ENCODE measurements at places on chromosomes 5 and 9.

DNA sequence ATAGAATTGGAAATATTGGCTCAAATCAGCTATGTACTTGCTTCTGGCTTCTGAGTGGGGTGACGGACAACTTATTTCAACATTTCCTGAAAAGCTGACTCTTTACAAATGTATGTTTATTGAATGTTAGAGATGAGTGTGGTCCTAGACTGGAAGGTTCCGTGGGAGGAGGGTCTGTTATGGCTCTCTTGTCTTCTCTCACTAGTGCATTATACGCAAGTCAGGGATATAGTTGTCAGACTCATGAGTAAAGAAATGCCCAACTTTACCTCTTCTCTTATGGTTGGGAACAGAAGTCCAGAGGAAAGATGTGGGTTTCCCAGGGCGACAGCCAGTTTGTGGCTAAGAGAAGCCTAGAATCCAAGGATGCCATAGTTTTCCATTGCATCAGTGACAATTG is 839.3 kb upstream of the WWC1 start:
- DNase-seq: peak; percentile 93

DNA sequence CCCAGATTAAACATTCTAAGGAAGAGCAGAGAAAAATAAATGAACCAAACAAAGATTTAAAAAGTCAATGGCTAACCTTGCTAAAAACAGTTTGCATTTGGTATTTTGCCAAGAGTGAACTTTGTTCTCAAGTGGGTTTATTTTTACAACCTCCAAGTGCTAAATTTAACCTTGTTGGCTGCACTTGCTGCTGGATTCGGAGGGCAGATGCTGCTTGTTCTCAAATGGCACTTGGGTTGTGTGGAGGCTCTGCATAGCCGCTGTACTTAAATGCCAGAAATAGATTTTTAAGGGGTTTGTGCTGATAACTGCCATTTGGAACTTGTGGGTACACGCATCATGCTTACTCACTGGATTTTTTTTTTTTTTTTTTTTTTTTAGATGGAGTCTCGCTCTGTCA is 13.3 kb upstream of the SPATA24 start:
- DNase-seq: no peak

- no peak for DNase-seq
These were observed 2.4 kb downstream of the CCL28 start for GRCh38 chr5:43409809-43410271.

- DNase-seq: no peak
These were observed 53.8 kb upstream of the KCNMB1 start for GRCh38 chr5:170442921-170443320.

GRCh38 chr9:6598249-6598725 is 47.2 kb downstream of the GLDC start:
- DNase-seq: no peak

- DNase-seq: peak; percentile 47
These were observed 534 bp downstream of the ERP44 start for GRCh38 chr9:100098046-100098886.

- no peak for DNase-seq
These were observed 2.5 kb downstream of the PCAT7 start for GRCh38 chr9:94557376-94557775.

DNA sequence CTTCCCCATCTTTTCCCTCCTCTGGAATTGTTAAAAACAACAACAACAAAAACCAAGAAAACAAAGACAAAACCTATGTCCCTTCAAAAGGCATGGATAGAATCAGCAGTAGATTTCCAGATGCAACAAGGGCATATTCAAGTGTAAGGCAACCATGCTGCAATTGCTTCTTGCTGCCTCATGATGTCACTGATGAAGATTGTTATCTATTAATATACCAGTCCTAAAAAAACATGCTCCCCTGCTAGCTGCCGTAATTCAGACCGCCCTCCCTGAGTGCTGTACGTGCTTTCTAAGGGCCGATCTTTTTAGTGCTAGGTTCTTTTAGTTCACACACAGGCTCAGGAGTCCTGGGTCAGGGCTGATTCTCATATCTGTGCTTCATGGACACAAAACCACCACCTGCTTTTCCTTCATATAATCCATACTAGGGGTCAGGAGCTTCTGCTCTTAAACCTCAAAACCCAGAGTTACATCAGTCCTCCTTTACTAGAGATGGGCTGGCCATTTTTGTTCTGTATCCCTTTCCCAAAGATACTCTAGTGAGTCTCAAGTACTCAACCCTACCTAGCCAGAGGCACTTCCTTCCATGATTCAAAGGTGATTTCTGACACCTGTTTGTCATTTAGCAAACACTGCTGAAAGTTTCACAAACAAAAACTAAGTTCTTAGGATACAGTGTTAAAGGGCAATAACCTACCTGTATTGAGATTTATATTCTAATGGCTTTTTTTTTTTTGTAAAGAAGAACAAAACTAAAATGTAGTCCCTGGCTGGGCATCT is 82.1 kb downstream of the GIN1 start:
- no peak for DNase-seq

DNA sequence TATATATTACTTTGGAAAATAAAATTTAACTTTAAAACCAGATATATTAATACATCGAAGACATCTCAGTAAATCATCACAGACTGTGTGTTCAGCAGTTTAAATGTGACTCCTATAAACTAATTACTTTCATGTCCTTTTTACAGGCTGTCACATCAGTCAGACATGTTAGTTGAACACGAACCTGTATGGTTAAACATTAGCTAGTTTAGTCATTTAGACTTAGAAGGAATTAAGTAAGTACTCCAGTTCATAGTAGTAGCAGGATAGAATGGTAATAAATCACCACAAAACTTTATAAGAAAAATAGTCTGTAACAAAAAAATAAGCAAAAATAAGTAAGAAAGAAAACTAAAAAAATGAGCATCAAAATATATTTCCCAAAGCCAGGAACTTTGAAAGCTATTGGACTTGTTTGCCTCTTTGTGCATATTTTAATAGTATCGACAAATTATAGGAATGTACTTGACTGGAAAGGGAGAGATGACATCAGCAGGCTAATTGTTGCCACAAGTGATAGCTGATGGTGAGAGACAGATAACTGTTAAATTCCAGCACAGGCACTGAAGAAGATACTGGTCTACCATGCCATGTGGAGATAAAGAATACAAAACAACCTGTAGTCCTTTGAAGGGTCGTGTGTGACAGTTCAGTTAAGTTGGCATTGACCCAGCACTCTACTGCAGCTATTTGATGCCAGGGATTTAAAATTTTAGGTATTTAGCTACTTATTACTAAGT is 83.9 kb downstream of the RIC1 start:
- peak; percentile 19 for DNase-seq

GRCh38 chr9:94818178-94818541 is 91.7 kb downstream of the AOPEP start:
- DNase-seq: peak; percentile 18

DNA sequence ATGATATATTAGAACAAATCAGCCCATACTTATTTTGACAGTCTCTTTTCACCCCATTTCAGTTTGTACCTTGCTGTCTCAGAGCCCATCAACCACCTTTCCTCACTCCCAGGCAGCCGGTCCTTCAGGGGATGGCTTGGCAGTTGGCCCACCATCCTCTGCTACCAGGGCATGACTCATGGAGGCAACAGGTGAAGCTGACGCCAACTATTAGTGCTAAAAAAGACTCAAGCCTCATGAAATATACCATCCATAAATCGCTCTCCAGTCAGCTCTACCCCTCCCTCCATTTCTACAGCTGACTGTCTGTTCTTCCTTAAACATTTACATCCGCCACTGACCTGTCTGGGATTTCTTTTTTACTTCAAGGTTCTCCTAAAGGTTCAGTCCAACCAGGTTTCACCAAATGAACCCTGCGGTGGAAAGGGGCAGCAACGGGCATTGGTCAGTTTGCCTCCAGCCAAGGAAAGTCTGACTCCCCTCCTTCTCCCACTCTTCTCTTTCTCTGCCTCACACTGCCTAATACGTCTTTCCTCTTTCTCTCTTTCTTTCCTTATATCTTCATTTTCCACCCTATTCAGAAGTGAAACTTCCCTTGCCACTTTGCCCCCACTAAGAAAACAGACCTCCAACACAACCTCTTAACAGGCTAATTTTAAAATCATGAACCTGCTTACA is 439.1 kb downstream of the RAB3C start:
- DNase-seq: no peak

GRCh38 chr9:9846557-9846956 is 766.2 kb downstream of the PTPRD start:
- no peak for DNase-seq

DNA sequence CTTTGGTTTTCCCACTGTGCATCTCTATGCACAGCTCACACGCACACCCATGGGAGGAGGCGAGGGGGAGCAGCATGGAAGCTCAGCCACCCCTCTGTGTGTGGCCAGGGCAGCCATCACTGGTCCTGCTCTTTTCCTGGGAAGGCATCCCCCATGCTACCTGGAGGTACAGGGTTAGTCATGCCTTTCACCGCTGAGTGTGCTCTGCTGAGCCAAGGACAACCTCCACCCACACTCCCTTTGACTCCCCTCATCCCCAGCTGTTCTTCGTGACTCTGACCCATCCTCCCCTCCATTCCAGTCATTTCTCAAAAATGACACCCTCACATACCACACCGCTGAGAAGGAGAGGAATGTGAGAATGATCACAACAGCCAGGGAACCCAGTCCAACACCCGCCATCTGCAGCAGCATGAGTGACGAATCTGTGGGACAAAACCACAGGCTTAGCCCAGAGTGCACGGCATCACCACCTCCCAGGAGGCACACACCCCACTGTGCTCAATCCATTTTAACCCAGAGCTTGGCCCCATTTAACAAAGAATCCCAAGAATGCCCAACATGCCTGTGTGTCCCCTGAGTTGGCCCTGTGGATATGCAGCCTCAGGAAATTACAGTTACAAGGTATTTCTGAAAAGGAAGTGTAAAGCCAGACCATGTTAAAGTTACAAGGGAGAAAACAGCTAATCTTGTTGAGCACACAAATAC is 133.4 kb downstream of the SUSD1 start:
- DNase-seq: peak; percentile 100

DNA sequence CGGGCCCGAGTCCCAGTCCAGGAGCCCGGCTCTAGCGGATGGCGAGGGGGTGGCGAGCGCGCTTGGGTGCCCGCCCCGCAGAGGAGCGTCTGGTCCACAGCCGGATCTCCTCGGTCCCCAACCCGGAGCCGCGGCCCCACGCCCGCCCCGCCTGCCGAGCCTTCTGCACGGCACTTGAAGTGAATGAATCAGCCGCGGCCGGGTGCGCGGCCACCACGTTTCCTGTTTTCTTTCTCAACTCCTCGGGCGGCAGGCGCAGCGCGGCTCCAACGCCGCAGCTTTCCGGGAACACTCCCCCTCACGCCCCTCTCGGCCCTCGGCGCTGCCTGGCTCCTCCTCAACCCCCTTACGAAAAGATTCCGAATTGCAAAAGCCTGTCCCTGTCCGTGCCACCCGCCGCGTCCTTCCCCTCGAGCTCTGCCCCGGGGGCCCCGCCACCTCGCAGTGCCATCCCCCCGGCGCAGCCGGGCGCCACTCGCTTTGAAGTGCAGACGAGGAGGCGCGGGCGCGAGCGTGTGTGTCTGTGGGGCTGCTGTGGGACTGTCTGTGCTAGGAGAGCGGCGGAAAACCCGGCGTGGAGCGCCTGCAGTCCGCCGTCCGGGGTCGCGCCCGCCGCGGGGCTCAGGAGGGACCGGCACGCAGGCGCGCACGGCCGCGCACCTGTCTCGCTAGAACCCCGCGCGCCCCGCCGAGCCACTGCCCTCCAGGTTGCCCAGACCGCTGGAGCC is 456.6 kb downstream of the RAB3C start:
- DNase-seq: peak; percentile 86

DNA sequence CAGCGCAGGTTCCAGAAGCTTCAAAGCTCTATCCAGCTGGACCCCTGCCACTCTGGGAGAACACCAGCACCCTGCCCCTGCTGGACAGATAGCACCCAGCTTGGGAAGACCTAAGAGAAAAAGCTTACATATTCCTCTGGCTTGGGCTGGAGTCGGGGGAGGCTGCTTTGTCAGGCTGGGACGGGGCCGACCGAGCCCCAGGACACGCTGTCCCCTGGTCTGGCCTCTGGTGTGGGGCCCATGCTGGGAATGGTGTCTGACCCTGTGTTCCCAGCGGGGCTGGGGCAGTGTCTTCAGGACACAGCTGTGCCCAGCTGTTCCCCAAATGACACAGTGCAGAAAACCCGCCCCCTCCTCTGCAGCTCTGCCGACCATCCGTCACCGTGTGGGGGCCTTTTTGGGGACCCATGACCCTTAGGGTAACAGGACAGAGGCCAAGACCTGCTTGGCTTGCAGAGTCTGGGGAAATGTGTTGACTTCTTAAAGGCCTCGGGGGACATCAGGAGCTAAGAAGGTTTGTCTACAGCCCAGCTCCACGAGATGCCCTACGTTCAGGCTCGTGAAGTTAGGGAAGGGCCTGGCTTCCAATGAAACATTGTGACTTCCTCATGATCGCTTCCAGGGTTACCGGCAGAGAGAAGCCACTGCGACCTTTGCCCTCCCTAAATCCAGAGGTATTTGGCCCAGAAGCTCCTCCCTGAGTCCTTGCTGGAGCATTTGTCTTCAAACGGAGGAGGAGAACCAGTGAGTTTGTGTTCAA is 20.4 kb upstream of the SLC2A6 start:
- no peak for DNase-seq

- DNase-seq: peak; percentile 97
These were observed 287.3 kb upstream of the NUDT12 start for GRCh38 chr5:103849934-103850333.

DNA sequence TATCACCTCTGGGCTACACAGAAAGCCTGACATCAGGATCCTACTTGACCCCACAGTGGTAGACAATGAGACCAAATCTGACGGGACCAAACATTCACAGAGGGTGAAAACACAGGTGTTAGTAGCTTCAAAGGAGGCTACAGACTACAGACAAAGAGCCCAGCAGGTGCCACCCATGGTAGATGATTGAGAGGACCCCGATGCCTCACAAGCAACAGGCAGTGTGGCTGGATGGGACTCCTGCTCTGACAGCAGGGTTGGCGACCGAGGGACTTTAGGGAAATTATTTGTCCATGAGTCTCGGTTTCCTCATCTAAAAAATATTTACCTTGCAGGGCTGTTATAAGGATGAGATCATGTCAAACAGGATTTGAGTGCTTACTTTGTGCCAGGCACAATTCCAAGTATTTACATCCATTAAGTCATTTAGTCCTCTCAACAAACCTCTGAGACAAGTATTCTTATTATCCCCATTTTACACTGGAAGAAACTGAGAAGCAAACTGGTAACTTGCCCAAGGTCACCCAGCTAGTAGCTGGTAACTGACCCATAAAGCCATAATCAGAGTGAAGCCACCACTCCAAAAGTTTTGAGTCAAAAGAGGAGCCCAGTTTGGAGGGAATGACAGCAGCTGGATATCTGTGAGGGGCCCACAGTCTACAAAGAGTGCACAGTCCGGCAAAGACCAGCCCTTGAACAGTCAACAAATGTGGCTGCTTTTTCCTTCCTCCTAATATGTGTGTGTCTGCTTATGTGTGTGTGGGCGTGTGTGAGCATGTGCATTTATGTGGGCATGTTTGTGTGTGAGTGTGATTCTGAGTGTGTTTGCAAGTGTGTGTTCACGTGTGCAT is 502.0 kb downstream of the BNC2 start:
- peak; percentile 84 for DNase-seq
